BJ (cell line): ENCODE measurements at places on chromosomes 1 and 21. TPM values are rescaled to one million over a fixed set of nuclear protein-coding genes. Genes with fewer than 3 reads are reported as not detected.

DNA sequence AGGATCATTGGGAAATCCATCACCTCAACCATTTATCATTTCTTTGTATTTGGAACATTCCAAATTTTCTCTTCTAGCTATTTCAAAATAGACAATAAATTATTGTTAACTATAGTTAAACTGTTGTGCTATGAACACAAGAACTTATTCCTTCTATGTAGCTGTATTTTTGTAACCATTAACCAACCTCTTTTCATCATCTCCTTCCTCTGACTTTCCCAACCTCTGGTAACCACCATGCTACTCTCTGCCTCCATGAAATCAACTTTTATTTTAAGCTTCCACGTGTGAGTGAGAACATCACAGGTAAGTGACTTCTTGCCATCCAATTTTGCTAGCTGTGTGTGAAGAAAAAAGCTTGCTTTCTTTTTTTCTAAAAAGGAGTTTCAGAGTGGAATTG lies 418 bp downstream of the IFI44L start:
- no peak for DNase-seq

GRCh38 chr21:43211072-43211759 lies 42.4 kb downstream of the CRYAA start:
- DNase-seq, result no peak

DNA sequence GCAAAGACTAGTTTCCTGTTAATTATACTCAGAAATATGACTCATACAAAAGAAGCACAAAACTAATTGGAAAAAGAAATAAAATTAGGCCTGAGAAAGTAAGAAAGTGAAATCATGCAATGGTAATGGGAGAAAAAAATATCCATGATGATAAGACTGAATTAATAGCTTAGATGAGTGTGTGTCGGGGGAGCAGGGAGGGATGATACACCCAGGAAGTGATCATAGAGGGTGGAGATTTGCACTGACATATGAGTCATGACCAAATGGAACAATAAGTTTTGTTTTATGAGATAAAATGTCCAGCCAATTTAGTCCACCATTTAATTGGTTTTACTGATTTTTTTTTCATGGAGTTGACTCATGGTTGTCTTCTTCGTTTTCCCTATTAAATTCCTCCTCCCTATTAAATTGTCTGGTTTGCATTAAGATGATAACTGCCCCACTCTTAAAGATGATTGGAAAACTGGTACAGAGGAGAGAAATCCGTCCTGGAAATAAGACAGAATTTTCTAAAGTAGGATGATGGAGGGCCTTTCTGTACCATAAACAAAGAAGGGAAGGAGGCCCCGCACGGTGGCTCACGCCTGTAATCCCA lies 111.7 kb upstream of the KCNJ6 start:
- DNase-seq, result peak; percentile 76

DNA sequence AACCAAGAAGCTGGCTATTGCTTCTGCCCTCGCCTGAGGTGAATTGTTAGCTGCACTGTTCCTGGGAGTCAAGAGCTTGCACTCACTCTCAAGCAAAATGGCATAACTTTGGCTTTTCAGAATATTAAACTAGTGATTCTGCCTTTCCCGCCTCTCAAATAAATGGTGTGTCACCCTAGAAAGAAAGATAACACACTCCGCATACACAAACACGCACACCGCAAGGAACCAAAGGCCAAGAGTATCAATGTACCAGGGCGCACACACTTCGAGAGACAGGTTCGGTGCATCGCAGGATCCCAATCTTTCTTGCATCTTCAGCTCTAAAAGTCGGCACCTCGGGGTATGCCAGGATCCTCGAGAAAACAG lies 470 bp upstream of the RTCA start:
- no peak for DNase-seq

GRCh38 chr1:236168716-236169429 lies 26.5 kb downstream of the GPR137B start:
- DNase-seq, result no peak

GRCh38 chr21:28550057-28550825 lies 442.4 kb downstream of the LTN1 start:
- DNase-seq, result no peak

- DNase-seq, result no peak
Measured at GRCh38 chr1:113031171-113031933, 41.6 kb upstream of the LRIG2 start.

- DNase-seq, result no peak
Measured at GRCh38 chr1:227330279-227331076, 12.2 kb upstream of the CDC42BPA start.

- no peak for DNase-seq
Measured at GRCh38 chr1:202806845-202807450, 1.3 kb downstream of the KDM5B start.

GRCh38 chr1:55275941-55276341 lies 60.8 kb upstream of the USP24 start:
- no peak for DNase-seq

GRCh38 chr1:211329764-211330201 lies 3.1 kb downstream of the TRAF5 start:
- DNase-seq, result no peak

DNA sequence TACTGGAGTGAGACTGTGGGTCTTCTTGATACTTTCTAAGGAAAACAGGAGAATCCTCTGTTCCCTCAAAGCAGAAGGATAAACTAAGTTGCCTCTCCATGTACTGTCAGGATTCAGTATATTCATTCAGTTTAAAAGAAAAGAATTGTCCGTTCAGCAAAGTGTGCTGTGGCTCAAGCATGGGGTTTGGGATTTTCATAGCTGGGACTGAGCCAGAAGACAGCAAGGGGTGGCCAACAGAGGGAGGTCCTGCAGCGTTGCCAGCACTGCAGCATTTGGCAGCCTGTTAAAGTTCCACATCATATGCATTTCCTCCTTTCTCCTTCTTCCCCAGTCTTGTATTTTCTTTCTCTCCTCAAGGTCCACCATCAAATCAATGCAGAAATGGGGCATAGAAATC lies 75.1 kb downstream of the DTL start:
- no peak for DNase-seq

DNA sequence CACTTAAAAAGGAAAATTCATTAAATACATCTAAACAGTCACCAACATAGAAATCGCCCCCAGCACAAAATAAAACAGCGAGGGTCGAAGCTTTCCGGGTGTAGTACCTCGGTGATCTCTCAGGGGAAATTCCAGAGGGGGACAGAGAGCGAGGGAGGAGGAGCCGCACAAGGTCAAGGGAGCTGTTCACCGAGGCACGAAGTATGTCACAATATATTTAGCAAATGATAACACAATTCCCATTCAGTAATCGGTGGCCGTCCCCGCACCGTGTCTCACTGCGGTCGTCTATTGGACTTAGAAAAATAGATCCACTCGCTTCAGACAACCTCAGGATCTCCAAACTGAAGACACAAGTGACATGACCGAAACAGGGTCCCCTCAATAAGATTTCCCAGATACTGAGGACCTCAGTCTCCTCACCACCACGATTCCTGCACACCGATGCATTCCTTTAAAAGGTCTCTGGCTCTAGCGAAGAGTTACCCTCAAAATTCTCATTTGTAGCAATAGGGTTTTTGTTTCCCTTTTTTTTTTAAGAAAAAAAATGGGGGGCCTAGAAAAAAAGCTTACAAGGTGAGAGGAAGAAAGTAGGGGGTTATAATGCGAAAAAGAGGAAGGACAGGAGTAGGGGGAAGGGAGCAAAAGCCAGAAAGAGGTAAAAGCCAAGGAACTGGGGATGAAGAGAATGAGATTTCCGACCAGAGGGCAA lies 1.1 kb downstream of the LPGAT1 start:
- DNase-seq, result no peak

- no peak for DNase-seq
Measured at GRCh38 chr1:234709473-234710228, 99.7 kb upstream of the IRF2BP2 start.

DNA sequence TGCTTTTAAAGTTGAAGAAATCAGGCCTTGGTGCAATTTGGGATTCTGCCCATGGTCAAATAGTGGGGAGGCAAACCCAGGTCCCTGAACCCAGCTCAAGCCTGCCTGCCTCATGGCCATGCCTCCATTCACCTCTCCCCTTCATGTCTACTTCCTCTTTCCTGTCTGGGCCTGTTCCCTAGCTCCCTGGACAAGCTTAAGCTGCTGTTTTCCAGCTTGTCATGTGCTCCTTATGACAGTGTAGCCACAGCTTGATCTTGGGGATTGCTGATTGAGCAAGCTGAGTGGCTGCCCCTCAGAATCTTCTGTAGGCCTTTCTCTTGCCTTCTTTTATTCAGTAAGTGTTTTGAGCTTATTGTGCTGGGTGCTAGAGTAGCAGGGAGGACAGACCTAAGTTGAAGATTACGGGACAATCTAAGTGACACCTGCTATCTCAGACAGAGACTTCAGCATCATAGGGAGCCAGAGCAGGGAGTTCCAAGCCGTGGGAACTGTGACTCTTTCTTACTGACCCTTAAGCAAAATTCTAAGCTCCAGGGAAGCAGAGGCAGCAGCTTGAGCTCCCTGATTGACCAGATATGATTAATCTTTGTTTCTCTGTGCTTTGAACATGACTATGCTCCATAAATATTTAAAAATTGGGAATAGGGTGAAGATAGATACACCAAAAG lies 520 bp upstream of the MR1 start:
- no peak for DNase-seq

GRCh38 chr1:27152829-27153548 lies 1.9 kb downstream of the SLC9A1 start:
- no peak for DNase-seq

- DNase-seq, result no peak
Measured at GRCh38 chr1:227378181-227378580, 59.9 kb upstream of the CDC42BPA start.

DNA sequence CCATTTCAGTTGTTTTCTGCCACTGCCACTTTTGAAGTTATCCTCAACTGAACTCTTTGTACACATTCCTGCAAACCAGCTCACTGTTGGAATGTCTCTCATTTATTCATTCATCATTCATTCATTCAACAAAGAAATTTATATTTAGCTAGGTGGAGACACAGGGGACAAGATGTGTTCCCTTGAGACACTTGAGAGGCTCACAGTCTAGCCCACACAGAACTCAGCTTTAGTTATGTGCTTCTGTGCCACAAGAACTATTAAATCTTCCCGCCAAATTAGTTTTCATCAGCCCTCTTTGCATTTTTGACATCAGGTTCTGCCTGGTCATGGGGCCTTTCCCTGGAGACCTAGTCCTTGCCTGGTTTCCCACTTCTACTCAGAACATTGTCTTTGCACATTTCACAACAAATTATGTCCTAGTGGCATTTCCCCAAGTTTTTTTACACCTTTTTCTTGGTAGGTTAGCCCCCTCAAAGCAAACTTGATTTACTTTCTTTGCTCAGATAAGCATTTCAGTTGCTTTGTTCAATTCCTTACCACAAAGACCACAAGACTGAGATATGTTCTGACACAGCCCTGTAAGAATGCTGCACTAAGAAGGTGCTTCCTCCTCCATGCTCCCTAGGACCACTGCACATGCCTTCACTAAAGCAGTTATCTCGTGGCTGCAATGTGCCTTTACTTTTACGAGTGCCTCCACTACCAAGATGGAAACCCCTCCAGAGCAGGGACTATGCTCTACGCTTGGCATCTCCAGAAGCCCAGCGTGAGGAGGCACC lies 31.0 kb downstream of the ILDR2 start:
- DNase-seq, result no peak

GRCh38 chr1:171611306-171611705 lies 10.7 kb upstream of the MYOCOS start:
- no peak for DNase-seq

DNA sequence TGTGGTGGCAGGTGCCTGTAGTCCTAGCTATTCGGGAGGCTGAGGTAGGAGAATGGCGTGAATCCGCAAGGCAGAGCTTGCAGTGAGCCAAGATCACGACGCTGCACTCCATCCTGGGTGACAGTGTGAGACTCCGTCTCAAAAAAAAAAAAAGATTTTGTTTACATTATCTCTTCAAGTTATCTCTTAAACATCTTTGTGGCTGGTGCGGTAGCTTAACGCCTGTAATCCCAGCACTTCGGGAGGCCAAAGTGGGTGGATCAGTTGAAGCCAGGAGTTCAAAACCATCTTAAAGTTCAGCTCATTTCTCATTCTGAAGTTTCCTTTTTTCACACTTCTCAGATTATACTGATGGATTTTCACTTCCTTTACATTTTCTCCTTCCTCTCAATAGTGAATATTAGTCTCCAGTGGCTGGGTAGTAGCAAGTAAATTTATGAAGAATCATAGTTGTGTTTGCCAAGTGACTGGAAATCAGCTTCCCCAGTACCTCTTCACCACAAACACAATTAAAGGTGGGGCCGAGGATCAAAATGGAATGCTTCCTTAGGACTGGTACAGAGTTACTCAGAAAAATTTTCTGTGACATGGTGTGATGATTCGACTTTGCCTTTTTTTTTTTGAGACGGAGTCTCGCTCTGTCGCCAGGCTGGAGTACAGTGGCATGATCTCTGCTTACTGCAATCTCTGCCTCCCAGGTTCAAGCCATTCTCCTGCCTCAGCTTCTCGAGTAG lies 13.8 kb downstream of the PIP5K1A start:
- DNase-seq, result no peak

Gene RHD
- polyA plus RNA-seq, result 0.10 and 0.12 TPM in 2 replicates

Gene SH3GLB1
- polyA plus RNA-seq, result 33.9 and 61.9 TPM in 2 replicates
